ENCODE measurements at places on chromosomes 5 and 9.

GRCh38 chr5:134944630-134945029 lies 23.1 kb upstream of the CATSPER3 start:
- no peak for DNase-seq

DNA sequence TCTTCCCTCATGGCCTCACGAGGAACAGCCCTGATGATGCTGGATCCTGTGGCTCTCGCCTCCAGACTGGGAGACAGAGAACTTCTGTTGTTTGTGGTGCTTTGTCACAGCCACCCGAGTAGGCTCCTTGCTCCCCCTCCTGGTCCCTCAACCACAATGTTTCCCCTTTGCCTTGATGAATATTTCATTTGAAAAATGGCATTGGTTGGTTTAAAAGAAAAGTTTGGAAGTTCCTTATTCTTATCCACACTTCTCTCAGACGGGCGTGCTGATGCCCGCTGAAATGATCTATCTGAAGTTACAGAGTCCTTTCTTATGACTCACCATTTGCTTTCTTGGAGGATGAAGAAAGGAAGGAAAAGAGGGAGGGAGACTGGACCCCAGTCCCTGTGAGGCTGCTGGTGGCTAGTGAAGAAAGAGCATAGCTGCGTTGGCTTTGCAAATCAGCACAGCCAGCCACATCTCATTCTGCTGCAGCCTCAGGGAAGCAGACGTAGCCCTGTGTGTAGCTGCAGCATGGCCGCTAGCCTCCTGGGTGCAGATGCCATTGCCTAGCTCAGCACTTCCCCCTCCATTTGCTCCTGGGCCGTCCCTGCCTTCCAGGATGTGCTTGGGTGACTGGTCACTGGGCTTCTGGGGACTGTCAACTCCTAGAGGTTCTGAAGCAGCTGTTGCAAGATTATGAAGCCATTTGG lies 185.9 kb downstream of the ERCC6L2 start:
- peak; percentile 37 for DNase-seq

DNA sequence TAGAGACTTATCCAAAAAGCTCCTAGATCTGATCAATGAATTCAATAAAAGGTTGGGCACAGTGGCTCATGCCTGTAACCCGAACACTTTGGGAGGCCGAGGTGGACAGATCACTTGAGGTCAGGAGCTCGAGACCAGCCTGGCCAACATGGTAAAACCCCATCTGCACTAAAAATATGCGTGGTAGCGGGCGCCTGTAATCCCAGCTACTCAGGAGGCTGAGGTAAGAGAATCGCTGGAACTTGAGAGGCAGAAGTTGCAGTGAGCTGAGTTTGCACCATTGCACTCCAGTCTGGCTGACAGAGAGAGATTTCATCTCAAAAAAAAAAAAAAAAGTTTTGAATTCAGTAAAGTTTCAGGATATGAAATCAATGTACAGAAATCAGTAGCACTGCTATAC lies 20.0 kb downstream of the DCTN4 start:
- DNase-seq, result no peak

GRCh38 chr5:82306151-82306550 lies 28.0 kb upstream of the RPS23 start:
- DNase-seq, result no peak

DNA sequence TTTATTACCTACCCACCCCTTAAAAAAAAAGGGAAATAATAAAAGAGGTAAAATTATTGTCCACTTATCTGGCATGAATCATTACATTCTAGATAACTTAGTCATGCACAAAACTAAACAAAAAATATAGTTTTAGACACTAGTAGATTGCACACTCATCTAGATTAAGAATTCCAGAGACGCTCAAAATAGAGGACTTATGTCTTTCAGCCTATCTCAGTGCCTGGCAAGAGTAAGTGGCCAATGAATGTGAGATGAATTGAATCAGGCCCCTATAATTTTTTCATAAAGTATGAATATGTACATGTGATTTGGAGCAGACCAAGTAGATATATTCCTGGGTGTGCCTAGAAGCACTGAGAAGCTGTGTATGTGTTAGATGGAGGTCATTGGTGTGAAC lies 2.0 kb upstream of the RXFP3 start:
- no peak for DNase-seq

All from stimulated activated CD4-positive, alpha-beta T cell treated with anti-CD3 and anti-CD28 coated beads, Interleukin-2, amount 100 ng/mL, for 4 hours (primary cell).